H4 (cell line): ENCODE measurements at places on chromosomes 1 and 21. TPM values are rescaled to one million over a fixed set of nuclear protein-coding genes. Genes with fewer than 3 reads are reported as not detected.

GRCh38 chr1:40763742-40764532 is 19.6 kb upstream of the KCNQ4 start:
- no peak for DNase-seq

- no peak for DNase-seq
Measured at GRCh38 chr1:231719485-231720183, 93.0 kb downstream of the DISC1 start.

DNA sequence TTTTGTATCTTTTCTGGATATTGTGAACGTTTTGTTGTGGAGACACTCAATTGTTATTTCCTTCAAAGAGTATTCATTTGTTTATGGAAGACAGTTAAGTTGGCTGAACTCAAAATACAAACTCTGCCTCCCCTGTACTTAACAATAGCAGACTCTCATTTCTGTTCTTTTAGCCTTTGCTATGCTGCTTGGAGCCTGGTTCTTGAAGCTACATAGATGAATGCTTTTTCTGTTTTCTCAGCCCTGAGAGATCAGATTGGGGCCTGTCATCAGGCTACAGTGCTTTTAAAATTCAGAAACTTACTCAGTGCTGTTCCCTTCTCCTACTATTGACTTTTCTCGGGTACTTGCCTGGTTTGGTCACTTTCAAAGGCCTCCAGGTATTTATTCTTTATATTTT is 215.7 kb upstream of the LYPLAL1 start:
- no peak for DNase-seq

SERPINC1 gene
- not detected in 2 replicates for total RNA-seq
